ENCODE measurements at places on chromosomes 4 and X.

GRCh38 chr4:155759372-155760252, 791 bp downstream of the GUCY1B1 start:
- DNase-seq = peak; percentile 52

- no peak for DNase-seq
These were observed 1304.0 kb downstream of the FAM133A start for GRCh38 chrX:94977986-94978385.

- no peak for DNase-seq
These were observed 159.1 kb downstream of the AFF2 start for GRCh38 chrX:148659481-148659880.

DNA sequence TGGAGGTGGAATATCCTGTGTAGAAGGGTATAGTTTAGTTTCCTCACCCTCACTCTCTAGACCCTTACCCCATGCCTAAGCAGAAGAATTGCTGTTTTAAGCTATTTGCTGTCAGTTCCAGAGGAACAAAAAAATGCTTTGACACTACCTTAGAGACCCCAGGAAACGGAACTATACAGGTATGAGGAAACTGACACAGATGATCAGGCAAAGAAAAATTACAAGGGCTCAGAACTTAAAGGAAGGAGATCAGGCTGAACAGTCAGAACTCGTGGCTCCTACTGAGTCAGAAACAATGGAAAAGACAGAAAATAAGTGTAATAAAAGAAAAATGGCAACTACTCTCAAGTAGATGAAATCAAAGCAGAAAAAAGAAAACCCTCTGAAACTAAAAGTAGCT, 65.6 kb downstream of the BANK1 start:
- no peak for DNase-seq

GRCh38 chrX:115134382-115134781, 54.8 kb upstream of the RBMXL3 start:
- no peak for DNase-seq

DNA sequence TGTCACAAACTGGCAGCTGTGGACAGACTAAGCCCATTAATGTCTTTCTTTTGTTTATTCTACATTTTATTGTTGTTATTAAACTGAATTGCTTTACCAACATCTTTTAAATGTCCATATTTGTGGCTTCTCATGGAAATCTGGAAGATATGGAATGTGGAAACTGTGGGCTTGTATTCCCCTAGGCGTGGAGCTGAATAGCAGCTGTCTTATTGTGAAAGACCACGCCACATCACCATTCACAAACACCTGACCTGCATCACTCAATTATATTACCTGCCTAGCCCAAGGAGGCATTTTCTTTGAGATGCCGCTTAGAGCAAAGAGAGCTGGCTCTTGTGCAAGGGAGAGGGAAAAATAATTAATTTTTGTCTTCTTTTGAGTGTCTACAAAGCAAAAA, 96.9 kb upstream of the GPRIN3 start:
- DNase-seq = no peak

GRCh38 chrX:70336767-70337166, 46.9 kb downstream of the KIF4A start:
- DNase-seq = no peak

GRCh38 chrX:9867226-9867625, 81.0 kb downstream of the SHROOM2 start:
- DNase-seq = no peak

DNA sequence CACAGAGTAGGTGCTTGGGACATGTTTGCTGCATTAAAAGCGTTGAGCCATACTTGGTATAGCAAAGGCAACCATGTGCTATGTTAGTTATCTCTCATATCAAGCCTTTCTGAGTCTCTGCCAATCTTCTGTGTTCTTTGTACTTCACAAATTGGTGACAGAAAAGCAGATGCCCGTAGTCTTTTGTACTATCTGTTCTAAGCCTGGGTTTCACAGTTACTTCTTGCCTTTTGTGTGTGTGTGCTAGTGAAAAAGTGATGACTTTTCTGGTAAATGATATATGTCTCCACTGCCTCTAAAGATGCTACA, 16.1 kb upstream of the KLHL2 start:
- no peak for DNase-seq

- DNase-seq = peak; percentile 58
These were observed 297.8 kb upstream of the FAM241A start for GRCh38 chr4:111847296-111848008.

GRCh38 chr4:20676501-20677197, 23.6 kb upstream of the PACRGL start:
- no peak for DNase-seq

- DNase-seq = no peak
These were observed 161.2 kb downstream of the EFNB1 start for GRCh38 chrX:68989865-68990606.

GRCh38 chrX:69021141-69021960, 143.9 kb downstream of the PJA1 start:
- DNase-seq = peak; percentile 14

DNA sequence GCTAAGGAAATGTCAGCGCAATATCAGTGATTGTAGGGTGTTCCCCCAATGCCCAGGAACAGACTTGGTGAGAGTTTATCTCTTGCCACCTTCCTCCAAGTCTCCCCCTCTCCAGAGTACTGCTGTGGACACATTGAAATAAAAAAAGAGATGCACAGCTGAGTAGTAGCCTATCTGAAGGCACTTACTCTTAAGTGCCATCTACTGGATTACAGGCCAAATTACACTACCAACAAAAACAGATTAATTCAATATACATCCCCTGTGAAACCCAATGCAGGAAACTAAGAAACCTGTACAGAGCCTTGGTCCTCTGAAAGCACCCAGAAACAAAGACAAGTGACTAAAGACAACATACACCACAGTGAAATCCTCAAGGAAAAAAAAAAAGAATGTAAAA, 460.3 kb downstream of the ZIC3 start:
- DNase-seq = peak; percentile 18

DNA sequence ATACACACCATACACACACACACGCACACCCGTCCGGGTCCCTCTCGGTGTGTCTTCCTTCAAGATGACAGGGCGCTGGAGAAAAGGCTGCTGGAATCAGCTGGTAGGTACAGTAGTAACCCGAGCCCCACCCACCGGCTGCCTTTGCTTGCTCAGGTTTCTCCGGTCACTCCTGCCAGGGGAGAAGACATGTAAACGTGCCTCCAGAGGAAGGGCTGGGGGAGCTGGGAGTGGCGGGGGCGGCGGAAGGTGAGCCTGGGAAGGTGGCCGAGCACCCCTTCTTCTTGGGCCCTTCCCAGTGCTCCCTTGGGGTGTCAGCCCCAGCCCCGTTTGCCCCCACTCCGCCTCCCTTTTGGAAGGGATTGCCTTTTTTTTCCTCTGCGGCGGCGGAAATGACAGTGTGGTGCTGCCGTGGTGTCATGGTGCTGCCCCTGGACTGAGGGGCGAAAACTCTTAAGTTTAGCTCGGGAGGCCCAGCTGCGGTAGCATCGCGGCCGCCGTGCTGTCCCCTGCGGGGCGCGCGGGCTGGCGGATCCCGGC, at the start of gene MID2:
MID2 (plus strand) TSS at position 169 of the 540 bp plus-strand sequence. CDS start 561 bp downstream, outside the sequence.
- peak; percentile 28 for DNase-seq

DNA sequence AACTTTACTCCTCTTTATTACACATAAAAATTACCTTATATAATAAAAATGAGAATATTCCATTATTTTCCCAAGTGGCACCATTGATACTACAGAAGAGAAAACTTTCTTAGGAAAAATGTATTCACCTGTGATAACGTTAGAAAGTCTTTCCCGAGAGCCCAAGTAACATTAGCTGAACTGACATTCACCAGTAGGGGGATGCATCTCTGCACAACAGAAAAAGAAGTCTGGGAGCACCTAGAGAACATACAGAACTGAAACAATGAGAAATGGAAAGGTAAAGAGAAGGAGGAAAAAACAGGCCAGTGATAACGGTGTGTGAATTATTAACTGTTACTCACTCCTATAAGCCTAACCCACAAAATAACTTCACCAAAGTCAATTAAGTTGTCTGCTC, 423.3 kb downstream of the CENPC start:
- peak; percentile 16 for DNase-seq

GRCh38 chr4:185685804-185686203, 126.2 kb downstream of the SORBS2 start:
- DNase-seq = no peak

- DNase-seq = no peak
These were observed 55.1 kb upstream of the GUCY1A1 start for GRCh38 chr4:155611501-155611900.

- DNase-seq = no peak
These were observed 15.3 kb downstream of the SLC6A8 start for GRCh38 chrX:153703036-153703370.

DNA sequence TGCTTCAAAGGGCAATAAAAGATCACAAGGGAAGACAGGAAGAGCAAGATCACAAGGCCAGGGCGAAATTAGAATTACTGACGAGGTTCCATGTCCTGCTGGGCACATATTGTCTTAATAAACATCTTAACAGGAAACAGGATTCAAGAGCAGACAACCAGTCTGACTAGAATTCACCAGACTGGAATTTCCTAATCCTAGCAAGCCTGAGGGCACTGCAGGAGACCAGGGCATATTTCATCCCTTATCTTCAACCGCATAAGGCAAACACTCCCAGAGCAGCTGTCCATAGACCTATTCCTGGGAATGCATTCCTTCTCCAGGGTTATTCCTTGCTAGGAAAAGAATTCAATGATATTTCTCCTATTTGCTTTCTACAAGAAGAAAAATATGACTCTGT, 12.4 kb upstream of the TDO2 start:
- DNase-seq = peak; percentile 1

GRCh38 chr4:171846232-171846631, 33.0 kb downstream of the GALNTL6 start:
- DNase-seq = peak; percentile 77

GRCh38 chr4:117481742-117482141, 396.4 kb upstream of the TRAM1L1 start:
- DNase-seq = no peak

DNA sequence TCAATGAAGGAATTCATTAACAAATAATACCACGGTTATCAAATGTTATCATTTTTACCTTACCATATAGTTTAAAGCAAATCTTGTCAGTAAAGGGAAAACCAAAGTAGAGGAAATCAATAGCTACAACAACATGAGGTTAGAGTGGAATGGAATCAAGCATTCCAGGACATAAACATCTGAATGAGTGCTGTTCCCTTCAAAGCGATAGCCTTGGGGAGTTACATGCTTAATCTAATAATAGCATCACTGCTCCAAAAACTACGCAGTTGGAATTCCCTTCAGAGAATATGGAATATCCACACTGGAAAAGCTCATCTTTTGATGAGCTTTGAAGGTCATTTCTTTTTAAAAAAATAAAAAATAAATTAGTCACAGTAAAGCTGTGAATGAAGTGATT, 31.2 kb downstream of the PDE5A start:
- no peak for DNase-seq

DNA sequence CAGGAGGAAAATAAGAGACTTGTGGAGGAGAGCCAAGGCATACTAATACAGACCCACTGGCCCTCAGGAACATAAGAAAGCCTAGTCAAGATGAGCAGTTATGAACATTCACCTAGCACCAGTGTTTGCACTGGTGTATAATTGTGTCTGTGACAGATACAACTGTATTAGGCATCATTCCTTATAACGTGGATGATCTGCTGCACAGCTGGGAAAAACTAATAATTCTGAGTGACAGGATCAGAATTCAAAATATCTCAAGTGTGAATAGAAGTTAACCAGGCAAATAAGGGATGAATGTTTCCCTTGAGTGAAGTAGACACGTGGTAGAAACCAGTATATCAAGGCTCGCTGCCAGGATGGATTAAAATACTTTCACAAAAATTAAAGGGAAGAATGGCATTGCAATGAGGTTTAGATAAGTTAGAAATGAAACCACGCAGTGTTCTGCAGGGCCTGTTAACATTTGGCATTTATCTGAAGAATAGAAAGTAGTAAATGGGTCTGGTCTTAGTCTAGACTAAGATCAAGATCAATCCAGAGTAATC, 325.9 kb downstream of the EPHA5 start:
- no peak for DNase-seq

- DNase-seq = no peak
These were observed 497.9 kb downstream of the SMARCA1 start for GRCh38 chrX:129025376-129025775.

- DNase-seq = no peak
These were observed 52.0 kb upstream of the ATOH1 start for GRCh38 chr4:93776386-93777080.

- no peak for DNase-seq
These were observed 107.6 kb upstream of the FAM9C start for GRCh38 chrX:13151828-13152517.

GRCh38 chrX:97021680-97022079, 138.0 kb downstream of the RPA4 start:
- DNase-seq = no peak

DNA sequence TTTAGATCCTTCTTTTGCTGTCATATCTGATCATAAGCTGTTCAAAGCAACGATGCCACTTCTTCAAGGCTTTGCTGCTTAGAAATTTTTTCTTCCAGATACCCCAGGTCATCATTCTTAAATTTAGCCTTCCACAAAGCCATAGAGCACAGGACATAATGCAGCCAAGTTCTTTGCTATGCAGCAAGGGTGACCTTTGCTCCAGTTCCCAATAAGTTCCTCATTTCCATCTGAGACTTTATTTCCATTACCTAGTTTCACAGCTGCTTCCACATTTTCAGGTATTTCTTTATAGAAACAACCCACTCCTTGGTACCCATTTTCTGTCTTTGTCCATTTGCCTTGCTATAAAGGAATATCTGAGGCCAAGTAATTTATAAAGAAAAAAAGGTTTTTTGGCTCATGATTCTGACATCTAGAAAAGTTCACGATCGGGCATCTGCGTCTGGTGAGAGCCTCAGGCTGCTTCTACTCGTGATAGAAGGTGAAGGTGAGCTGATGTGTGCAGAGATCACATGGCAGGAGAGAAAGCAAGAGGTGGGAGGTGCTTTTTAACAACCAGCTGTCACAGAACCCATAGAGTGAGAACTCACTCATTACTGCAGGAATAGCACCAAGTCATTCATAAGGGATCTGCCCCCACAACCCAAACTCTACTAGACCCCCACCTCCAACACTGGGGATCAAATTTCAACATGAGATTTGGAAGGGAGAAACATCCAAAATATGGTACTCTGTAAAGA, 11.8 kb upstream of the TASL start:
- no peak for DNase-seq

GRCh38 chr4:120616041-120616440, 306.5 kb downstream of the PRDM5 start:
- DNase-seq = no peak

DNA sequence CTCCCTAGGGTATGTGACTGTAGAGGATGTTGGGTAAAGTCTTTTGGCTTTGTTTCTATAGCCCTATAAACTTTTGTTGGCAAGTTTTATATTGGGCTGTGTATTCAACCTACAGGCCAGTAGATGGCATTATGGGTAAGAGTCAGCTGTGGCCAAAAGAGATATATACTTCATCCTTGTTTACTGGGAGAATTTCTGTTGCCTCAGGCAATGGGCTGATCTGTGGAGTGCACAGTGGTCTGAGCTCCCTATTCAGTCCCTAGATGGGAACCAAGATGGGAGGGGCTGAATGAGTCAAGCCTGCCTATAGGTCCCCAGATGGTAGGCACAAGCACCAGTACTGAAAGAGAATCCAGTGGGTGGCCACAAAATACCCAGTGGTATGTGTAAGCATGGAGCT, 580.6 kb downstream of the EPHA5 start:
- DNase-seq = no peak

GRCh38 chr4:167897116-167897515, 195.2 kb upstream of the ANXA10 start:
- DNase-seq = no peak

Data from NCI-H82 (cell line).